ENCODE measurements at places on chromosomes 13 and 19.

DNA sequence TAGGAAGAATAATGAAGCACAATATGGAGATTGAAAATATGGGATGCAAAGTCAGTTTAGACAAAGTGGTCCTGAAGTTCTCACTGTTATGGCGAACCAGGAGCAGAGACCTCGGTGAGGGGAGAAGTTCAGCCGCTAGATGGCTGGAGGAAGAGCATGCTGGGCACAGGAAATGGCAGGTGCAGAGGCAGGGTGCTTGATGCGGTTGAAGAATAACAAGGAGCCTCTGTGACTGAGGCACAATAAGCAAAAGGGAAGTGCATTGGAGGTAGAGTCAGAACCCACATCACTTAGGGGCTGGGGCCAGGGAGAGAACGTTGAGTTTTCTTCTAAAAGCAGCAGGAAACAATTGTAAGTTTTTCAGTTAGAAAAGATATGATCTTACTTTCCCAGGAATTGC lies 1725.2 kb downstream of the EFNB2 start:
- no peak for DNase-seq

- no peak for DNase-seq
Observed at GRCh38 chr13:27203186-27203585, 31.6 kb upstream of the USP12 start.

- no peak for DNase-seq
Observed at GRCh38 chr13:98525456-98526181, 51.3 kb downstream of the STK24 start.

DNA sequence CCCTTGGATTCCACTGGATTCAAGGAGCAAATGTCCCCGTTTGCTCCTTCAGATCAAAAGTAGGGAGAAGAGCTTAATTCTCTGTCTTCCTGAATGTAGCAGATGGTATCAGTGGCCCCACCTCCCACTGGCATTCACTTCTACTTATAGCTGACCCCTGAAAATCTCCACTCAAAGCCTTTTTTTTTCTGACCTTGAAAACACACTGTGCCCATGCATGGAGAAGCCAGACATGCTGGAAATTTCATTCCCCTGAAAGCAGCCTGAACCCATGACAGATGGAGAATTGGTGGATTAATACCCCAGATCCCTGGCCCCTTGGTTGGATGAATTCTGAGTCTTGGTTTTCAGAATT lies 76.6 kb upstream of the UBAC2 start:
- DNase-seq: no peak

DNA sequence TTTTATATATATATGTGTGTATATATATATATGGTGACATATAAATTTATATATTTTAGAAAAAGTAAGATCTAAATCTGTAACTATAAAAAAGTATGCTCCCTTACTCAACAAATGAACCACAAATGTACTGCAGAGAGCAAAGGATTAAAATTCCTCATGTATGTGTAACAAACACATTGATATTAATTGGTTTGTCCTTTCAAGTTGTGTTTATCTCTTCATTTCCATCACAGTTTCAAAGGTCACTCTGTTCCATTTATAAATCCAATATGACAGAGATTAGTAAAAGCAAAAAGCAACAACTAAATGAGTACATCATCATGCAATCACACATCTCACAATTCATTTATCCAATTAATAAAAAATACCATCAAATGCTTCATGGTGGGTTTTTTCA lies 247.9 kb downstream of the DACH1 start:
- DNase-seq: no peak

- DNase-seq: no peak
Observed at GRCh38 chr13:21739771-21740170, 68.9 kb downstream of the FGF9 start.

DNA sequence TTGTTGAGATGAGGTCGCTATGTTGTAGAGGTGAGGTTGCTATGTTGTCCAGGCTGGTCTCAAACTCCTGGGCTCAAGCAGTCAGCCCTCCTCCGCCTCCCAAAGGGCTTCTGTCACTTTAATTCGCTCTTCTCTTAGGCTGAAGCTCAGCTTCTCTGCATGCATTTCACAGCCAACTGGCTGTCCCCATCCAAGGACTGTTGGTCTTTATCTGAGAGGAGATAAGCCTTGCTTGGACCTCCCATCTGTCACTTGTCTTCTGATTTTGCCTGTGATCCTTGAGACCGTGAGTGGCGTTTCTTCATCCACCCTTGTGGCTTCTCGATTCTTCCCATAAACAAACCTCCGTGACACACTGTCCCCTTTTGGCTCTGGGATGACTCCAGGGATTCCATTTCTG lies 24.4 kb downstream of the CERS1 start:
- no peak for DNase-seq

GRCh38 chr19:2702170-2703076 lies at the start of gene GNG7:
GNG7 (minus strand) TSS chr19:2702694; CDS start chr19:2520688, 182,006 bp downstream.
- DNase-seq: peak; percentile 61

DNA sequence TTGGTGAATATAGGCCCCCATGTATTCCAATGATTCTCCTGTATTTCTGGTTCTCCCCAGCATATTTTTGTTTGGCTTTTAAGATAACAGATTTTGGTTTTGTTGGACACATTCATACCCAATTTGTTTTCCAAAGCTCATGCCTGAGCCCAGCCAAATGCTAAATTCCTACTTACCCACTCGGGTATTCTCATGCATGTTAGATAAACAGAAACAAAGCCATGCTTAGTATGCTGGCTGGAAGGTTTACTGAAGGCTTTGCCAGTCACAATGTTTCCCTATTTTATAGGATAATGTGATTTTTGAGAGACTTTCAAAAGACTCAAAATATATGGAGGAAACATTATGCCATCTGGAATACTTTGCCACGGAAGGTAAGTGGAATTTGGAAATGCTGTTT lies 206.8 kb downstream of the ATP8A2 start:
- no peak for DNase-seq

Measured in NCI-H1092 (cell line).